ENCODE measurements at places on chromosomes 12 and 14.

DNA sequence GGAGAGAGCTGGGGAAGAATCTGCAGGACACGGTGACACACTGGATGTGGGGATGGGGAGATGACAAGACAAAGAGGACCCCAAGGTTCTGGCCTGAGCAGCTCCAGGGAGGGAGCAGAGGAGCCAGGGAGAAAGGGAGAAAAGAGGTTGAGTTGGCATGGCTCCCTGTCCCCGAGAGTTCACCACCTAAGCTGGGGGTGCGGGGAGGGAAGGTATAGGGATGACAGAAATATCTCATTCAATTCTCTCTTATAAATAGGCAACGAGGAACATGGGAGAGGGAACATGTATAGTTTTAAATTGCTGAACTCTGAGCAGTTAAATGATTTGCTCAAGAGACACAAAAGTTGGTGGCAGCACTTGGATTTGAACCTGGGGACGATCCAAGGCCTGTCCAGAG, 85.1 kb downstream of the CMKLR1 start:
- DNase-seq = no peak

DNA sequence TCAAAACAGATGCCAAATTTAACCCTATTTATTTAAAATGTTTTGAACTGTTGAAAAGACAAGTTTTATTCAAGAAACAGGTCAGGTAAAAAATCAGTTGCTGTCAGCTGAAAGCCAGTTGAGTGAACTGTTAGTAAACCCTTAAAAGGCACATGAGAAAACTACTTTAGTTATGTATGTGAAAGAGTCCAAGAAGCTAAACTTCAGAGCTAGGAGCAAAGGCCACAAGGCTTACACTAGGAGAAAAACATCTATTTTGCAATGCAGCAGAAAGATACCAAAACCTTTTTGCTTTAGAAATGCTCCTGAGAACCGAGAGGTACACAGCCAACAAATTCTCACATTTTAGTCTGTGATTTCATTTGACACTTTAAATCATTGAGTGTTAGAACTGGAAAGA, 375.2 kb downstream of the FSCB start:
- DNase-seq = no peak

DNA sequence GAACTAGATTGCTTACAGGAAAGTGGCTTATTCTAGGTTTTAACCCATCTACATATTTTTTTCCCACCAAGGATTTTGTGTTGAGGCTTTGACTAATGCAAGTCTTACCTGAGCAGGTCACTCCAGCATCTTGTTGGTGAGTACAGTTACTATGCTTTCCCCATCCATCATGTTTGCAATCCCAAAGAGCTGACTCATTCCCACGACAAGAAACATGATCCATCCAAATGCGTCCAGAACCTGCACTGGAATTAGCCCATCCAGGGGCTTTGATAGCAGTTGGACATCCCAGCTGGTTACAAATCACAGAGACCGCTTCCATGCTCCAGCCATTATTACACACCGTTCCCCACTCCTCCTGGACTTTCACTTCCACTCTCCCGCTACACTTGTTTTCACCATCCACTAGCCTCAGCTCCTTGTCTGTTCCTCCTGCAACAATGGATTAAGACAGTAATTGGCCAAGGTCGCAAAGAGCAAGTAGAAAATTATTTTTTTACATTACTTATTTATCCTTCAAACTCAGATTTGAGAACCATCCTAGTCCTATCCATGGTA, 2.5 kb downstream of the CD163 start:
- DNase-seq = no peak

- DNase-seq = no peak
Measured at GRCh38 chr12:132812631-132813305, 15.9 kb downstream of the GOLGA3 start.

- peak; percentile 9 for DNase-seq
Measured at GRCh38 chr12:53701518-53702264, 25.6 kb downstream of the CALCOCO1 start.

DNA sequence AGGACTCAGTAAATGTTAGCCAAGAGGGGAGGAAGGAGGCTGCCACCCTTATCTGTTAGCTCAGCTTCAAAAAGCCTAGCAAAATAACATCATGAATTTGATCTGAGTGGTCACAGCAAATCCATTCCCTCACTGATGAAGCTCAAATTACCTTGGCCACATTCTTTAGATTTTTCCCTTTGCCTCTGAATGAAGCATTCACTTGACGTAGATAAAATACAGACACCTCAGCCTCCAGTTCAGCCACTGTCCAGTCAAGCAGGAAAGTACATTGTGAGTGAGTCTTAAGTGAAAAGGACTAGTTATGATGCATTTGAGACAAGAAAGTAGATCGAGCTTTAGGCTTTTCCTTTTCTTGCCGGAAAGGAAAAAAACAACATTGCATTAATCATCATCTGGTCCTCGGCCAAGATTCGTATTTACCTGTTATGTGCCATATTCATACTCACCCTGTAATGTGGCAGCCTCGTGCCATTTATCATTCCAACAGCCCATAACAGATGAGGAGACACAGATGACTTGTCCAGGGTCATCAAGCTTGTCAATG, 146.5 kb downstream of the ETV6 start:
- DNase-seq = no peak

DNA sequence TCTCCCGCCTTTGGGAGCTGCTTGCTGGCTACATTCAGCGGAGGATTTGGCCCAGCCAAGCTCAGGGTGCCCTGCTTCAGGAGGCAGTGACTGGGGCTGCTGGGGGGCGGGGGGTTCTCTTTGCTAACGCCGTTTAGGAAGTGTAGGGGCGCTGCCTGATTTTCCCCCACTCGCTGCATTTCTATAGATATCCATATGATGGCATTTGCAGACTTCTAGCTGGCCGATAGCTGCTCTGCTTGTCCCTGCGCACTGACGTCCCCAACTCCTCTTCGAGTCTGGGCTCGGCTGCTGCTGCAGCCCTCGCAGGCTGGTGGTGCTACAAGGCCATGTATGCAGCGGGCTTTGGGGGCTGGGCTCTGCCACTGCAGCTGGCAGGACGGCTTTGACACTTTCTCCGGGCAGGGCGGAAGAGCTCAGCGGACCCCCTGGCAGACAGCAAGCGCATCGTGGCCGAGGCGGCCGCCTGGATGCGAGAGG, 3.1 kb downstream of the LRFN5 start:
- peak; percentile 97 for DNase-seq

DNA sequence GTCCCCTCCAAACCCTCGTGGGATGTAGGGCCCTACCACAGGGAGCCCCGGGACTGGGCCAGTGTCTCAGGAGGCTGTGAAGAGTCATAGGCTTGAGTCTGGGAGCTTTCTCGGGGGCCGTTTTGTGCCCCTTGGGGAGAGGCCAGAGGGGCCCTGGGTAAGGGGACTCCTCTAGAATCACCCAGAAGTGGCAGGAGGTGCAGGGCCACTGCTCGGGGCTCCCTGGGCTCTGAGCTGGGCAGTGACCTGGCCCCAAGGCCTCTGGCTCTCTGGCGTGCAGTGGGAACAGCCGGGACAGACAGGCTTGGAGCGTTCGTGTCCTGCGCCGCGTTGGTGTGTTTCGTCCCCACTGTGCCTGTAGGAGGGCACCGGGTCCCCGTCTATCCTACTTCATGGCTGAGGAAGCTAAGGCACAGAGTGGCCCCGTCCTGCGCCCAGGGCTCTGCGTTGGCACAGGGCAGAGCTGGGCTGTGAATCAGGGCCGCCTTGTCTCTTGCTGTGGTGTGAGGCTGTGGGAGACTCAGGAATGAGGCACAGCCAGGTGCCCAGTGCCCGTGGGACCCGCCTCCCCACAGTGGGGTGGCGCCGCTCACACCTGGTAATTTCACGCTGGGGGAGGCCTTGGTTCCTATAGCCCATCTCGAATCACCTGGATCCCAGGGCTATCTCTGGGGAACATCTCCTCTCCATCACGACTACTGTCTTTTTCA, 23.8 kb upstream of the KIF26A start:
- DNase-seq = no peak

GRCh38 chr12:77893918-77894317, 63.2 kb downstream of the NAV3 start:
- DNase-seq = no peak

DNA sequence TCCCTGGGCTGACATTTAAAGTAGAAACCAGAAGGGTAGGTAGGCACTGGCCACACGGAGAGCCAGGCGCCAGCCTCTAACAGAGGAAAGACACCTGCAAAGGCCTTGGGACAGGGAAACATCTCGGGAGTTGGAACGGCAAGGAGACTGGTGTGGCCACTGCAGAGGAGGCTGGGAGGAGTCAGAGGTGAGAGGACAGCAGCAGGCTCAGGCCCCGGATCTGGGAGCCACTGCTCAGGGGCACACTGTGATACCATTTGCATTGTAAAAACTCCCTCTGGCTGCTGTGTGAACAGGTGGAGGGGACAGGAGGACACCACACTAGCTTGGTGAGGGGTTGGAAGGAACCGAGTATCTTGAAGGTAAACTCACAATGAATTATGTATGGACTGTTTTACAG, 2.7 kb downstream of the ANHX start:
- no peak for DNase-seq

DNA sequence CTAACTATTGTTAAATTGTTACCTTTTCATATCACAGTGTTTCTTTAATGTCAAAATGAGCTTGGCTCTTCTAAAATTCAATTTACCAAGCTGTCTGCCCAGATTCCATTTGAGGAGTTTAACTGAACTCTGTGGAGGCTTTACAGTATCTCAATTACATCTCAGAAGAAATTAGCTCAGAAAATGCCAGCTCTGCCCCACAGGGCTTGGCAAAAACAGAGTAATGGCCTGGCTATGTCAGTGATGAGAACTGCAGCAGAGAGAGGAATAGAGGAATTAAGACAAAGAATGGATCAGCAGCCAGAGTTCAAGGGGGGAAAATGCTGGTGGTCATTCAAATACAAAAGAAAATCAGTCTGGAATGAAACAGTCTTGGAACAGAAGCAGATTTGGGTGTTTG, 15.8 kb upstream of the TMTC1 start:
- no peak for DNase-seq

GRCh38 chr12:3837049-3837448, 36.1 kb downstream of the PARP11 start:
- DNase-seq = no peak

GRCh38 chr12:108849660-108850059, 7.7 kb downstream of the SSH1 start:
- DNase-seq = no peak

DNA sequence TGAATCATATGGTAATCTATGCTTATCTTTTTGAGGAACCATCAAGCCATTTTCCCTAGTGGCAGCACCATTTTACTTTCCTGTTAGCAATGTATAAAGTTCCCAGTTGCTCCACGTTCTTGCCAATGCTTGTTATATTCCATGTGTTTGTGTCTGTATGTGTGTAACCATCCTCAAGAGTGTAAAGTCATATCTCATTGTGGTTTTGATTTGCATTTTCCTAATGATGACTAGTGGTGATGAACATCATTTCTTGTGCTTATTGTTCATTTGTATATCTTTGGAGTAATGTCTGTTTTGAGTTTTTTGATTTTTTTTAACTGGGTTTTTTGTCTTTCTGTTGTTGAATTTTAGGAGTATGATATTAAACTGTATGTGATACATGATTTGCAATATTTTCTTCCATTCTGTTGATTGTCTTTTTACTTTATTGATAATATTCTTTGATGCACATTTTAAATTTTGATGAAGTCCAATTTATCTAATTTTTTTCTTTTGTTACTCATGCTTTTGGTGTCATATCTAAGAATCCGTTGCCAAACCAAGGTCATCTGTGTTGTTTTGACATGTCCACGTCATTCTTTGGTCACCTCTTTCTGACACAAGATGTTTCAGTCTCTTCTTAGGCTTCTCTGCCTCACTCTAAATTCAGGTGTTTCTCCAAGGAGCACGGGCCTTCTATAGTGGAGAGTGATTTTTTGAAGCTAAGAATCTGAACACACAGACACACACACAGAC, 36.1 kb downstream of the PPHLN1 start:
- DNase-seq = no peak

- DNase-seq = no peak
Measured at GRCh38 chr12:112892856-112893255, 13.9 kb upstream of the OAS1 start.
